ENCODE measurements at places on chromosomes 1 and 21.

DNA sequence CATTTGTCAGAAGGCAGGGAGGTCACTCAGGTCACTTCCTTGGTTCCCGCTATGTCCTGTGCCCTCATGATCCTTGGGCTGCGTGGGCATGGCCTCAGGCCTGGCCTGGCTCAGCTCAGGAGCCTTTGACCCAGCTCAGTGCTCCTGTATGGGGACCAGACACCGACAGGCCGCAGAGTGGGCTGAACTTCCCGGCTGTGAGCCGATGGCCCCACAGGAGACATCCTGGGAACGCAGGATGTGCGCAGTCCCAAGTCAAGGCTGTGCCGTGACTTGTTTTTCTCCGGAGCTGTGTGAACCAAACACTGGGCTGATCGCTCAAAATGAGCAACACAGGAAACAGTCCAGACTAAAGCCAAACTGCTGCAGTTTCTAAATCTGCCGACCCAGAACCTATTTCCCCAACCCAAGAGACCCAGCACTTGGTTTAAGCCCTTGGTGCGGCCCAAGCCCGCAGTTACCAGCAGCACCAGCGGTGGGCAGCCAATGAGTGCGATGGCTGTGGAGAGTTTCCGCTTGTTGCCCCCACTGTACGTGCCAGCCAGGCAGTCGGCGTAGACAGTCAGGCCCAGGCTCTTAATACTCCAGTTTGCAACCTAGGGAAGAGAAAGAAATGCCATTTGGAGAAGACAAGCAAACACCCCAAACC lies 92.3 kb upstream of the GCLM start:
- DNase-seq: no peak

GRCh38 chr1:9013819-9014218 lies 12.4 kb downstream of the SLC2A7 start:
- no peak for DNase-seq

- DNase-seq: no peak
These were observed 25.9 kb upstream of the MFSD2A start for GRCh38 chr1:39928809-39929587.

DNA sequence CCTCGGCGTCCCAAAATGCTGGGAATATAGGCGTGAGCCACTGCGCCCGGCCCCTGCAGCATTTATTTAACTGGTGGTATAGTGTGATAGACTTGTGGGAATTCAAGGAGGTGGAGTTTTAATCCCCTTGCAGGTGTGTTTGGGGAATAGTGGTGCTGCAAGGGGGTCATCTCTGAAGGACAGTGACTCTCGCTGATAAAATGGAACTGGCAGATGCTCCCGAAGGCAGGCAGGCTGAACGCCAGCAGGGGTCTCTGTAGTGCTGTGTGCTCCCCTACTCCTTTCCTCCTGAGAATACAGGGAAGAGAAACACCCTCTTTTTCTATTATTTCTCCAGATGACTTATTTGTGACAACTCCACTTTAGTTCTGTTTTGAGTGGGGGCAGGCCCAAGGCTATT lies 4.0 kb downstream of the OSCP1 start:
- no peak for DNase-seq

GRCh38 chr1:95171270-95172245 lies 54.4 kb downstream of the TLCD4 start:
- DNase-seq: no peak

GRCh38 chr1:154972213-154972516 lies 1.6 kb upstream of the SHC1 start:
- no peak for DNase-seq

- no peak for DNase-seq
These were observed 38.2 kb downstream of the KCNJ6 start for GRCh38 chr21:37877888-37878684.

DNA sequence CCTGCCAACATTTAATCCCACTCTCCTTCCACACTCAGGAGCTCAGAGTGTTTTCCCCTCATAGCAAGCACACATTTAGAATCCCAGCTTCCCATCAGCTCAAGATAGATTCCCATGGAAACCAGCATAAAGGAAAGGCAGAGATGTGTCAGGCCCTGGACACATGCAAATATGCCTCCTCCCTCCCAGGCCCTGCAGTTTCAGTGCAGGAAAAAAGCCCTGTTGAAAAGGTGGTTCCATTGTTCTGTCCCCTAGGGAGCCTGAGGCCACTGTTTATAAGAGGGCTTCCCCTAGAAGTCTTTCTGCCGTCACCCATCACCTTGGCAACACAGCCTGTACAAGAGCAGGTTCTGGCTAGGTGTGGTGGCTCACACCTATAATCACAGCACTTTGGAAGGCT lies 3.6 kb downstream of the CACNA1S start:
- DNase-seq: no peak

- no peak for DNase-seq
These were observed 68.3 kb upstream of the TARDBP start for GRCh38 chr1:10943991-10944730.

DNA sequence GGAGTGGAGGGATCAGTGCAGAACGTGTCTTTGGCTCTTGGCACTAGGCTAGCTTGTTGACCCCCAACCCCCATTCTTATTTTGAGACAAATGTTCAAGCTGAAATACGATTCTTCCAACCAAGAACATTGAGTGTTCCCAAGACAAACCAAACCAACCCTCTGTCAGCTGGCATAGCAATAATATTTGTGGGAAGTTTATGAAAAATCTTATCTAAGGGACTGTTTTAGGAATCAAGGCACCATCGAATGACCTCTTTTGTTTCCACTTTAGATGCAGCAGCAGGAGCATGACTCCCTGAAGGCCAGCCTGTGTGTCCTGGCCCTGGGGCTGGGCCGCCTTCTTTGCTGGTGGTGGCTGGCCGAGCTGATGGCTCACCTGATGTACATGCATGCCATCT lies 89.2 kb downstream of the HHAT start:
- no peak for DNase-seq

GRCh38 chr1:165069829-165070228 lies 286.7 kb downstream of the LMX1A start:
- DNase-seq: no peak

DNA sequence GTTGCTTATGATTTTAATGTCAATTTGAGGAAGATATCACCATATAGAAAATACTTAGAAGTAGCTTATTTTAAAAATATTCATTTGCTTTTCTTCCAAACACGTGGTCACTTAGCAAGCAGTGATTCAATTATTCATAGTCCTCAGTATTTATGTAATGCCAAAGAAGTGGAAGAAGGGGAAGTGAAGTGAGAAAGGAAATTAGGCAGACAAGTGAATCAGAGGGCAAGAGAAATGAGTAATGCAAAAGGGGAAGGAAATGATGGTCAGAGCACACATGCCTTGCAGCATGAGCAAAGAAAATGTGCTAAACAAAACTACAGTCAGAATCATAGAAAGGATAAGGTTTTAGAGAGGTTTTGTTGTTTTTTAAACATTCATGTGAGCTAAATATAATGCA lies 31.8 kb downstream of the SDCCAG8 start:
- no peak for DNase-seq

DNA sequence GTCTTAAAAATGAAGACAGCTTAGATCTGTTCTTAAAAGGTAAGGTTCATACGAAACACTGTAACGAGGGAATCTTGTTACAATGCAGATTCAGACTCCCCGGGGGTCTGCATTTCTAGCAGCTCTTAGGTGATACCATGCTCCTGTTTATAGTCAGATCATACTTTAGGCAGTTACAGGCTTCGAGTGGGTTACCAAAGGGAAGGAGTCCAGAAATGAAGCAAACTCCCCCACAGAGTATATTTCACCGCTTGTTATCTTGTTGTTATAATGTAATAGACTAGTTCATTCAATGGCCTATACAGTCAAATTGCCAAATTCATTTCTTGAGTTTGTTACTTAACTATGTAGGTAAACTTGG lies 601.1 kb downstream of the USP25 start:
- DNase-seq: no peak

DNA sequence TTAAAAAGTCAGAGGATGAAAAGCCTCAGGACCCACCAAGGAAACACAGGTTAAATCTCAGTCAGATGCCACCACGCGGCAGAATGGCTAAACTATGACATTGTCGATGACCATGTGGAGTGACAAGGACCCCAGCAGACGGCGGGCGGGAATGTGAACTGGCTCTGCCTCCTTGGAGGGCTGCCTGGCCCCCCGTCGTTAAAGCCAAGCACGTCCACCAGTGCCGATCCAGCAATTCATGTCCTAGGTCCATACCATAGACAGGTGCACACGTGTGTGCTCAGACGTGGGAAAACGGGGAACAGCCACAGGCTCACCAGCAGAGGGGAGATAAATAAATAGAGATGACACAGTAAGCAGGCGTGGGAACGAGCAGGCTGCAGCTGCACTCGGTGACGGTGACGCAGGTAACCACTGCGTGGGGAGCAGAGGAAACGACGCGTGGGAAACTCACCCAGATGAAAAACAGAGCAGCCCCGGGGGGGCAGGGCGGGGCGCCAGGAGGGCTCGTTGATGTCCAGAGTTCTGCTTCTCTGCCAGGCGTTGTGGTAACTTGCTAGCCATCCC lies 28.3 kb upstream of the PCBP3 start:
- peak; percentile 93 for DNase-seq

- DNase-seq: no peak
These were observed 148.6 kb downstream of the SYF2 start for GRCh38 chr1:25083481-25084345.

GRCh38 chr1:94305704-94306103 lies 68.3 kb upstream of the ARHGAP29 start:
- no peak for DNase-seq

DNA sequence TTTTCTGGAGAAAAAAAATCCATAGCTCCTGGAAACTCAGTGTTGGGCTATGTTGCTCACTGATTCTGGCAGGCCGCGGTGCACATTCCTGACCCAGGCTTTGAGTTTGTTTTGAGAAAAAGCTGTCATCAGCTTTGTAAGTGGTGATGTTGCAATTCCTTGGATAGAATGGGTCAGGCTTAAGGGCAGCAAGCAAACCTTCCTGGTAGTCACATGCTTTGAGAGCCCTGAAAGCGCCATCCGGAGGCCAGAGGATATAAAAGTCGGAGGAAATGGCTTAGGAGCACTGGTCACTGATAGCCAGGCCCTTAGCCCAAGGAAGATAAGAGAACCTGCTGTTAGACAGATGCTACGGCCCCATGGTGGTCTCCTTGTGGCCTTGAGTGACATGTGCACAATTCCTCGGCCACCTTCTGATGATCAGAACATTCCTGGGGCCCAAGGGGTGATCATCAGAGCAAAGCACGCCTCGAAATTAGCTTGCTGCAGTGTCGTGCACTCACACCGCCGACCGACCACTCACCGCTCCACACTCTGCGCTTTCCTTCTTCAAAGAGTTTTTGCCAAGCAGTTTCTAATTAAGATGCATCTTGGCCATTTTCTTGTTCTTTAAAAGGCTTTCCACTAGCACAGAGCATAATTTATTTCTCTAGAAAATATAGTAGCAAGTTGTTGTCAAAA lies 78.6 kb downstream of the MAN1C1 start:
- DNase-seq: no peak

GRCh38 chr1:3978990-3979325 lies 78.9 kb upstream of the C1orf174 start:
- no peak for DNase-seq

- DNase-seq: no peak
These were observed 2.5 kb upstream of the CD160 start for GRCh38 chr1:145716641-145717345.

DNA sequence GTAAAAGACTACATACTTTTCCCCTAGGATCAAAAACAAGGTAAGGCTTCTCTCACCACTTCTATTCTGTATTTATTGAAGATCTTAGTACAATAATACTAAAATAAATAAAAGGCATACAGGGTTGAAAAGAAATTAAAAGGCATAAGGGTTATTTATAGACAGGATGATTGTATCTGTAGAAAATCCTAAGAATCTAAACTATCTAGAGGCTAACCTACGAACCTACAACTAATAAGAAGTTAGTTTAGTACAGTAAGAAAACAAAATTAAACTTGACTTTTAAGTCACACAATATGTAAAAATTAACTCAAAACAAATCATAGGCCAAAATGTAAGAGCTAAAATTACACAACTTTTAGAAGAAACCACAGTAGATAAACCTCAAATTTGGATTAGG lies 50.4 kb upstream of the ADAM30 start:
- DNase-seq: no peak

DNA sequence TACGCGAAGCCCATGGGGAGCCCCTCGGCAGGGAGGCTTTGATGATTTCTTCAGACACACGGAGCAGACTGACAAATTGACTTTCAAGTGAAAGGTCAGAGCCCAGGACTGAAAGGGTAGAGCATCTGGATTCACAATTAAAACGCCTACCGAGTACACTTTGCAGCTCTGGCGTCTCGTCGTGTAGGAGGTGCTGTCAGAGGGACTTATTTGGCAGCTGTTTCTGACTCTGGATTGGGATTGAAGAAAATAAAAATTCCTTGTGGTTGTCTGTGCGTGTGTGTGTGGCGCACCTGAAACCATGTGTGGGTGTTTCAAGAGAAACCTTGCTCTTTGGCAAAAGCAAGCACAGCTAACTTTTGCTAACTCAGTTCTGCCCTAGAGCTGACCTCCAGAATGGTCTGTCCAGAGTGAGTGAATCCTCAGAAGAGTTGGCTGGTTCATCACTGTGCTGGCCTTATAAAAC lies 348.7 kb downstream of the HLX start:
- no peak for DNase-seq

GRCh38 chr1:244735404-244735803 lies 82.5 kb downstream of the DESI2 start:
- no peak for DNase-seq

DNA sequence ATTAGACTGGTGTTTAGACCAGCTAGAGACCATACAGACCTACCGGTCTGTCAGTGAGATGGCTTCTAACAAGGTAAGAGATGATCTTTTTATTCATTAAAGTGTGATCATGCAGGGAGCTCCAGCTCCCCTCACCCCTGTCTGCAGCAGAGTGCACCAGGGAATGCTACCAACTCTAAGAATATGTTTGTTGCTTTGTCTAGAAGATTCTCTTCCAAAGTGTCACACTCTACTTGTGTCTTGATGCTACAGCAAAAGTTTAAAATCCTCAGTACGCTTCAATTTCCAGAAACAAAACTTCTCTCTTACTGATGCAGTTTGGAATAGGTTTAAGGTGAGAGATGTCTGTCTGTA lies 201.4 kb upstream of the SGIP1 start:
- DNase-seq: no peak

DNA sequence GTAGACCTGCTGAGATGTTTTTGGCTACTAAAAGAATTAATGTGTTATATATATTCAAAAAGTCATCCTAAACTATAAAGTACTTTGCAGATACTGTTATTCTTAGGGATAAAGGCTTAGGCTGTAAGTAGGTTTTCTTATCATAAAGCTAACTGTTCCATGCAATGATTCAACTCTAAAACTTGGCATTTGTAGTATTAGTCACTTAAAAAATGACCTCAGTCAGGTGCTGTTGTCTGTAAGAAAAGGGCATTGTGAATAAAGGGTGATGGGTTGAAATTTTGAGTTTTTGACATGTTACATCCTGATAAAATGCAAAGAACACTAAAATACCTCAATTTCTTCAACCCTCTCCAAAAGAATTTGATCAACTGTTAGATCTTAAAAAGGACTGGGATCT lies 32.9 kb downstream of the ADCY10 start:
- no peak for DNase-seq

- peak; percentile 45 for DNase-seq
These were observed 11.8 kb downstream of the RCAN1 start for GRCh38 chr21:34603002-34603709.
